ENCODE measurements at places on chromosomes 13 and 19.
A peak's percentile ranks its signal among the peaks of the same experiment; 100 is the strongest.

DNA sequence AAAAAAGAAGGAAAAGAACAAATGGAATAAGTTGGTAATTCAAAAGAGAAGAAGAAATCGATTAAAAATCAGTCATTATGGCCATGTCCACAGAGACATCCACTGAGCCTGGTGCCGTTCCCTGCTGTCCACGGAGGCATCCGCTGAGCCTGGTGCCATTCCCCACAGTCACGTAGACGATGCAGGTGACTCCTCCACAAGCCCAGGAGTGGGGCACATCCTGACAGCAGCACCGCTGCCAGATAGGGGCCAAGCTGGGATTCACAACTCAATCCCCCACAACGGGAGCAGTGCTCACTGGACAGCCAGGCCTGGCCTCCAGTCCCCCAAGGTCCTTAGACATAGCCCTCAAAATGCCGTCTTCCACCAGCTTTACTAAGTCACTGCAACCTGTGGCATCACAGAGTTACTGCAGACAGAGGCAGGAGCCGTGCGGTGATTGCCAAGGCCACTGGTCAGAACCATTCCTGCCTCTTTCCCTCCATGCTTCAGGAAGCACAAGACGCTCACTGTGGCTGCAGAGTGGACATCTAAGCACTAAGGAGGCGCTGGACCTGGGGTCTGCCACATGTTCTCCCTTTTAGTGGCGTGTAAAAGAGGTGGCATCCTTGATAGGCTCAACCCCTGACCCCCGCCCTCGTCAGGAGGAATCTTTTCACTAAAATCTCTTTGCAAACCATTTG is 131.5 kb upstream of the SPACA7 start:
- no peak for DNase-seq

- DNase-seq, result no peak
Measured at GRCh38 chr19:42301646-42302203, at the start of gene PRR19. Gene PRR19 (plus strand): TSS chr19:42302132. CDS start chr19:42309585, 7,453 bp downstream.

GRCh38 chr19:2289714-2290435 is 7.9 kb upstream of the PEAK3 start:
- no peak for DNase-seq

DNA sequence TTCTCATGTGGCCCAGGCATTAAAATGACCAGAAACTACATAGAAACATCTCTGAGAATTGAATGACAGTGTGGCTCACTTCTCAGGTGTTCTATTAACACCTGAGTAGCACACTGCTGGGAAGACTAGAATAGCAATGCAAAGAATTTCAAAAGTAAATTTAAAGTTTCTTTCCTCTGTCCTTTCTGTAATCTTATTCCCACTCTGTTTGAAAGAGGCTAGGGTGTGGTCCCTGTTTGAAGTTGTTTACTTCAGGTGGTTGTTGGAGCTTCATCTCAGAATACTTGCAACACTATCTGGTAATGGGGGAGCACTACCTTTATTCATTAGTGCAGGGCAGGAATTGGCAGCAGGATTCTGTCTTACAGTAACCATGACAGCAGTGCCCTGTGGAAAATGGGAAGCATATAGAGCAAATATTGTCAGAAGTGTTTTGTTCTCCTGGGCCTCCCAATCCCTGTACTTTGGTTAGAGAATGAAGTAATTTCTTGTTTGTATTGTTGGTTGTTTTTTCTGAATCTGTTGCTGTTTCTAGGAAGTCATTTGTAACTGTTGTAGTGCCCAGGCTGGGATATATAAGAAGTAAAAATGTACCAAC is 1210.2 kb upstream of the ATXN8OS start:
- no peak for DNase-seq

DNA sequence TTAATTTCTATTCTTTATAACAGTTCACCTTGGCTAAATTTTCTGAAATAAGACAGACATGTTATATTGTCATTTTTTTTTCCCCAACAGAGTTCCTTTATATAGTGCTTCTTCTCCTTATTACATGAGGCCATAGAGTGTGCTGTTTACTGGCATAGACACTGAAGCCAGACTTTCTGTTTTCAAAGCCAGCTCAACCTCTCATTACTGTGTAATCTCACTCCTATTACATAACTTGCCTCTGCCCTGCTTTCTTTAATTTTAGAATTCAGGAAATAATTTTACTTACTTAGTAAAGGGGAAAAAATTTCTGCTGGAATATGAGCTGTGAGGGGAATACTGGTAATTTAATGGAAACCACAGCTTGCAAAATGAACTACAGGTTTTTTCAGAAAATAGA is 1380.4 kb downstream of the SLITRK1 start:
- DNase-seq, result no peak

GRCh38 chr13:99500839-99501183 is 461 bp upstream of the TM9SF2 start:
- DNase-seq, result no peak

DNA sequence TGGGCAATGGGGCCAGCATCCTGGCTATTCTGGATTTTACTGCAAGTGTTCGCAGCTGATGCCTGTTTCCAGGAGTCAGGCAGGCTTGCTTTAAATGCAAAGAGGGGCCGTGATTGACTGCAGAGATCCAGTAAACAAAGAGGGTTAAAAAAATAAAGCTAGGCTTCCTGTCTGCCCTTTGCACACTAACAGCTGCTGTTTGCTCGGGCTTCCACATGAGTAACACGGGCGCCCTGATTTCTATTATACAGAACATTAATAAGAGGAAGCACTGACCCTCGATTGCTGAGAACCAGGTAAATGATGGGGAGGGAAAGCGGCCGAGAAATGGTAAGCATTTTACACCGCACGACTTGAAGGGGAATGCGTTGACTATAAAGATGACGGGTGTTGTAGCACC is 254.2 kb upstream of the ZNF507 start:
- no peak for DNase-seq

DNA sequence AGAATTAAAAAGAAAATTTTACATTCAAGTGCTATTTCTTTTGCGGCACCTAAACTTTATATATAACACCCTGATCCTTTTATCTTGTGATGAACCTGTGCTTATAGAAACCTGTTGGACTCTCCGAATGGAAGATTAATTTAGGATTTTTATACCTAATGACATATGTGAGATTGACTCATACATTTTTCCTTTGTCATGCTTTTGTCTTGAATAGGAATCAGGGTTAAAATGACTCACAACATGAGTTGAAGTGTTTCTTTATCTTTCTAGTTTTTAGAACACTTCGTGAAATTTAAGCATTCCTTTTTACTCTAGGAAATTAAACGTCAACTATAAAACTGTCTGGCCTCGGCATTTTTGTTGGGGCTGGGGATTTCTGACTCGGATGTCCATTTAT is 378.9 kb downstream of the PCDH20 start:
- DNase-seq, result no peak

DNA sequence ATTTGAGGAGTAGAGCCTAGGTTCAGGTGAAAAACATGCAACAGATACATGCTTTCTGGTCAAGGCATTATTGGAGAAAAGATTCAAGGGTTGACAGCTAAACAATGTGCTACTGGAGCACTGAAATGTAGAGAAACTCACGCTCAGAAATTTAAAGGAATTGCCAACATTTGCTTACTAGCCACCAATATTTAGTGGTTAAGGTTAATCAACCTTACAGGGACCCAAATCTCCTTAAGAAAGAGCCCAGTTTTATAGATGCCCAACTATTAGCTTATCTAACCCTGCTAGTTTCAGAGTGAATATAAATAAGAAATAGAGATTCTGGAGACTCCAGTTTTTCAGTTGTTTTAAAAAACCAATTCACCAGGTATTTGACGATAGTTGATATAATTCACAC is 203.6 kb downstream of the DACH1 start:
- DNase-seq, result no peak

- no peak for DNase-seq
Measured at GRCh38 chr19:29013325-29013724, 199.6 kb downstream of the UQCRFS1 start.

DNA sequence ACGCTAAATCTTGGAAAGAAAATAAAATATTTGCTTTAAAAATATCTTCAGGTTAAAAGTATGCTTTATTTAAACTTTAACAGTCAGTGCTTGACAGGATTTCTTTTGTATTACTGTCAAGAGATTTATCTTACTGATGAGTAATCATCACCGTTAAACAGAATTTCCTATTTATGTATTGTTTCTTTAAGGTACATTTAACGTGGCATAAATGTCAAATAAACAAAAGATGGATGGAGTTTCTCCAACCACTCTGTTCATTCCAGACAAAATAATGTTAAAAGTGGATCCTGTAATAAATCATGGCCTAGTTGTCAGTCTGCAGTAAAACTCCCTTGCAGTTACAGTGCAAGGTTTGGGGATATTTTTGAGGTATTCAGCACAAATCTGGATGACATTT is 298.3 kb downstream of the DIAPH3 start:
- no peak for DNase-seq

- no peak for DNase-seq
Measured at GRCh38 chr13:110123041-110123809, 183.7 kb downstream of the COL4A1 start.

- no peak for DNase-seq
Measured at GRCh38 chr19:34806976-34807860, 34.2 kb upstream of the ZNF599 start.

DNA sequence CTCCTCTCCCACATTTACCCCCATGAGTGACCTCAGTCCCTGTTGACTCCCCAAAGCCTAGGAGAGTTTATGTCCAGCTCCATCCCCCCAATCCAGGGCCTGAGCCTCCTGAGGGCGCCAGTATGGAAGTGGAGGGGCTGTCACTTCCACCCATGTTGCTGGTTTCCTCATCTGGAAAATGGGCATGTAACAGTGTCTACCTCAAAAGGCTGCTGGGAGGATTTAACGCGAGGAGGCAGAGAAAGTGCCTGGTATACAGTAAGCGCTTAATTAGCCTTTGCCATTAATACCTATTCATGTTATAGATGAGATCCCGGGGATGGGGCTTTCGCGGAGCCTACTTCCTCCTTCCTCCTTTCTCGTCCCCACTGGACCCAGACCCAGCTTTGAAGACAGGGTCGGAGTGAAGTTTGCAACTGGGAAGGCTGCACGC is 476 bp downstream of the TYK2 start:
- no peak for DNase-seq

GRCh38 chr19:56155124-56155687 is 14.1 kb downstream of the ZNF444 start:
- DNase-seq, result no peak

DNA sequence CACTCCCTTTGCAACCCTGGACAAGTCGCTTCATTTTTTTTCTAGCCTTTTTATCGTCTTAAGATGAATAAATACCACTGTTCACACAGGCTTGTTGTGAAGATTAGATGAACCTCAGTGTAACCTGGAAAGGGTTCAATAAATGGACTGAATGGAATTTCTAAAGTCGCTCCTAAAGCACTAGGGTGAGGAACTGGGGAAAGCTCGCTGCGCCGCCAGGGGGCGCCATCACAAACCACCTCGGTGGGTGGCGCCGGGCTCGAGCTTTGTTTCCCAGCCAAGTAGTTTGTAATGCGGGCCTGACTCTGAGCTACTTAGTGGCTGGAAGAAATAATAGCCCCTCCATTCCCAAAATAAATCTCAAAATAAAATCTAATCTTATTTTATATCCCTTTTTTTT is 2.2 kb upstream of the CEACAM6 start:
- peak; percentile 70 for DNase-seq

DNA sequence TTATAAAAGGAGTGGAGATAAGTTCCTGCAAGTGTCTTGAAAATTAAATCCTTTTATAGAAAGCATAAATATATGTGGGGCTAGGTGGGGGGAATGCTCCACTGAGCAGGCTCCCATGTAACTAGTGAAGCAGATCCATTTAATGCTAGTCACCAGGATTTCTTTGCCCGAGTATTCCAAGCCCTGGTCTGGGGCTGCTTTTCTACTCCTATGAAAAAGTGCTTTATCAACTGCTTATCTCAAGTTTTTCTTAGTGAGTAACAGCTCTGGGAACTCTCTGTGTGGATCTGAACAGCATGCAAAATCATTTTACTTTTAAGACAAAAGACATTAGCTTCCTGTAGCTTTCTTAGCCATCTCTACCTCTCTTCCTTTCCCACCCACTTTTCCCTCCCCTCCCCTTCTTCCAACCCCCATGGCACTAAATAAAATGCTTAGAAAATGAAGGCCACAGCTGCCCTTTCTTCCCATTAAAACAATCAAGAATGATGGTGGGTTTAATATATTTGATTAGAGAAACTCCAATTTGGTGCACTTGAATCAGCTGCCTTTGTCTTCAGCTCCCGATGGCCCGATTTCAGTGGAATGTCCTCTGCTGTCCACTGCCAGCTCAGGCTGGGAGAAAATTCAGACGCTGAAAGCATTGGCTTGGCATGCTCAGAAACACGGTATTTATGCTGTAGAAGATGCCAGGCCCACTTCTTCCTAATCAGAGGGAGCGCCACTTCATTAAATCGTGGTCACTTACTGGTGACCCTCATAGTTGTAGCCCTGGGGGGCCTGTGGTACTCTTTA is 475.1 kb downstream of the FOXO1 start:
- no peak for DNase-seq

DNA sequence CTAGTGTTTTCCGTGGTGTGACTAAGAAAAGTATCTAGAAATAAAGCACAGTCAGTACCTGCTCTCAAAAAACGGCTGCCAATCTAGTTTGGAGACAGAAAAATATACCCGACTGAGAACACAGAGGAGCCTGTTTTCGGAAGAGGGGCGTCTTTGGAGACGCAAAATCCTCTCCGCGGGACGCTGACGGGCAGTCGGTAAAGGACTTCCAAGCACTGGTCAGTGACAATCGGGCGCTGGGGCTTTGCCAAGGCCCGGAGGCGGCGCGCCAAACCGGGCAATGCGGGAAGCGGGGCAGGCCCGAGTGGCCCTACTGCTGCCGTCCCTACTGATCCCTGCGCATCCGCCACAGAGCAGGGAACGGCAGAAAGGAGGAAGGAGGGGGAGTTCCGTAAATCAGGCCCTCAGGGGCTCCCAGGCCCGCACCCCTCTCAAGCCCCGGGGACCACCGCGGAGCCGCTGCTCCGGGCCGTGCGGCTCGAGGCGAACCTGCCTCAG is 588 bp upstream of the DPY19L3 start:
- no peak for DNase-seq

DNA sequence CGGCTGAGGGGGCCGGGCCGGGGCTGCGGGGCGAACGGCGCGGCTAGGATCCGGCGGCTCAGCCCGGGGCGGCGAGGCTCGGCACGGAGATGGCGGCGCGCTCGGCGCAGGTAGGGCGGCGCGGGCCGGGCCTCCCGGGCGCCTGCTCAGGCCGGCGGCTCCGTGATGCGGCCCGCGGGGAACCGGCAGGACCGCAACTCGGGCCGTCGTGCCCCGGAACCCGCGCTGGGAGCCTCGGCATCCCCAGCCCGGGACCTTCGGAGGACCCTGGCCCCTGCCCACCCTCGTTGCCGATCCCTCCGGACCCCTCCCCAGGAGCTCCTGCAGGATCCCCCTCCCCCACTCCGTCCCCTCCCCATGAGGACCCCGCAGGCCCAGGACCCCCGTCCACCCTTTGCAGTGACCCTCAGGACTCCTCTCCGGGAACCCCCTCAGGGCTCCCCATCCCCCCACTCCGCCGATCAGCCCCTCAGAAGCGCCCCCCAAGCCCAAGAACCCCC is 304 bp downstream of the EVI5L start:
- no peak for DNase-seq

DNA sequence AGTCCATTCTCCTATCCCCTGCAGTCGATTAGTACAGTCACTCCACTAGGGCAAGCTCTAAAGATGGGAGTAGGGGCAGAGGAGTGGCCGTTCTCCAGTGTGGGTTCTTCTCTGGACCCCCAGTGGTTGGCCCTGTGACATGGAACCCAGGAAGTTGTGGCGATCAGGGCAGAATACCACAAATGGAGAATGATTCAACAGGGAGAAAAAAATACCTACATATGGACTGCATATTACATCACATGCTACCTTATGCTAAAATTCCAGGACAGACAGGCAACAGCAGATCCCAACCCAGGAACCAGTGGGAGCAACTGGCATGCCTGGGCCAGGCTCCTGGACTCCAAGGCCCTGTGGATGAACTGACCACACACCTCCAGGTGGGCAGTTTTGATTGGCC is 20.4 kb downstream of the POU2F2 start:
- DNase-seq, result no peak

All from stimulated activated CD4-positive, alpha-beta T cell treated with anti-CD3 and anti-CD28 coated beads, Interleukin-1b, Interleukin-23, amount 100 ng/mL, for 48 hours (primary cell).